AG09309 (cell line): ENCODE measurements at places on chromosomes 1 and 21.

DNA sequence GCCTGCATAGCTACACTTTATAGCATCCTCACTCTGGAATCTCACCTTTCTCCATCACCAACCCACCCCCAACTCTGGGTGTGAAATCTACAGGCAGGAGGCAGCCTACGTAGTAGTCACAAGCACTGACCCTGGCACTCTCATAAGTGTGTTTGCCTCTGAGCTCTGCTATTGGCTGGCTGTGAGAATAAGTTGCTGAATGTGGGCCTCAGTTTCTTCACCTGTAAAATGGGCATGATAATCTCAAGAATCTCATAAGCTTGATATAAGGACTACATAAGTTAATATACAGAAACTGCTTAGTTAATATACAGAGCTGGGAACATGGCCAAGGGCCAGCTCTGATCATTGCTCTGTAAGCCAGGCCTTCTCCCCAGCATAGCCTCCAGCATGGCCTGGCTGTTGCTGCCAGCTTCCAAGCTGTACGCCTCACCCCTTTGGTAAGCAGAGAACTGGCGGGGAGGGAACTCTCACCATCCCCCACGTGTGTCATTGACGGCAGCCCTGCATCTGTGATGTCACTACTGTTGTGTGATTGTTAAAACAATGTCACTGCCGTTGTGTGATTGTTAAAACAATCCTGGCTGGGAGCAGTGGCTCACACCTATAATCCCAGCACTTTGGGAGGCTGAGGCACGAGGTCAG, 53.3 kb downstream of the SYF2 start:
- no peak for DNase-seq

- DNase-seq = no peak
Observed at GRCh38 chr1:26471498-26472319, 531 bp upstream of the HMGN2 start.

GRCh38 chr1:224383218-224383617, 26.5 kb downstream of the CNIH4 start:
- no peak for DNase-seq

- DNase-seq = no peak
Observed at GRCh38 chr1:201666102-201666501, 127.2 kb downstream of the NAV1 start.

DNA sequence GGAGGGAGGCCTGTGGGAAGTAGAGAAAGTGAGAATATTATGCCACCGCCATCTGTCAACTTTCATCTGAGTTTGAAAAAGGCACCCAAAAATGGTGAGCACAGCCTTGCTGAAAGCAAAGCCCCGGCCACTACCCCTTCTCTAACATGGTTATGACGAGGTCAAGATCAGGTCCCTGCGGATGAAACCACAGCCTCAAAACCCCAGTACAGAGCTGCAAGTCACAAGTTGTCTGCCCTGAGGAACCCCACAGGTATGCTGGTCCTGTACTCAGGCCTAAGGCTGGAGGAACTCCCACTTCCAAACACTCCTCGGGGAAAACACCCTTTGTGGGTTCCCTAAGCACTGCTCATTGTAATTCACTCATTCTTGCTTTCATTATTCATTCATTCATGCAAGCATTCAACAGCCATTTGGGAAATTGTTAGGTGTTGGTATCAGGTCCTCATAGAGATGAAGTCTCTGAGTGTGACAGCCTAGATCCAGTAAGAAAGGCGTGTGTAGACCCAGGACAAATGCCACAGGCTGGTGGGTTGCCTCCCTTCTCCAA, 216.6 kb upstream of the EDN2 start:
- no peak for DNase-seq

GRCh38 chr1:89605692-89606091, 27.2 kb upstream of the LRRC8C start:
- DNase-seq = no peak

DNA sequence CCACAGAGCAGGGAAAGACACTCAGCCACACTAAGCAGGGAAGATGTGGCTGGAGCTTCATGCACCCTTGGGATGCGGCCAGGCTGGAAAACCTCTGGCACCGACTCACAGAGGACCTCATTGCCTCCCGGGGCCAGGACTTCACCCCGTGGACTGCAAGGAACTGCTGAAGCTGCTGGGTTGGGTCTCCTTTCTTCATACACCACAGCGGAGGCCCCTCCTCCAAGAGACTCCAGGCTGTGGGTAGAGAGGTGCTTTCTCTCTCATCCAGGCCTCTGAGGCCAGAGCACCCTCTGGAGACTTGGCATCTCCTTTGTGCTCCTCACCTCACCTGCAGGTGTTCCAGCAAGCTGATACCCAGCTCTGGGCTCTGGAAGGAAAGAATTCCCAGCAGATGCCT, 76.0 kb upstream of the EDN2 start:
- no peak for DNase-seq

- DNase-seq = no peak
Observed at GRCh38 chr1:84889437-84889836, 3.6 kb downstream of the LPAR3 start.

DNA sequence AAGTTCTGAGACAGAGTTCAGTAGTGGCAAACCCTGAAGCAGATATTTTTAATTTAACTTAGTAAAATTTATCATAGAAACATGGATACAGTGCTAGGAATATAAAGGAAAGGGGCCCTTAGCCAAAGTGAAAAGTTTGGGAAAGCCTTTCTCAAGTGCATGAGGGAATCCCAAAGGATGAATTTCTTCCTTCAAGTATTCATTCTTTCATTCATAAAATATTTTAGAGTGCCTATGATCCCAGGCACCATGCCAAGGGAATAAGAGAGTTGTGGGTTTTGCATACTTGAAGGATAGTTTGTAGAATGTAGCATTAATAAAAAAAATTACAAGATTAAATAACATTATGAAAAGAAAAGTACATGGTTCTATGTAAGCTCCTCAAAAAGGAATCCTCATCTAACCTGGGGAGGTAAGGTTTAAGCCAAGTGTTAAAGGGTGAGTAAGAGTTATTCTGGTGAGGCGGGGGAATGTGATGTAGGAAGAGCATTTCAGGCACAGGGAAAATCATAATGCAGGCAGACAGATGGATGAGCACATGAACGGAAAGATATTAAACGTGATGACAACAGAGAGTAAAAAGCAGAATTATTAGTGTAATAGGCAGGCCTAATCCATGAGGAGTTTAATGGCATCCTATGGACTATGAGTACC, 40.4 kb upstream of the NTNG1 start:
- DNase-seq = no peak

DNA sequence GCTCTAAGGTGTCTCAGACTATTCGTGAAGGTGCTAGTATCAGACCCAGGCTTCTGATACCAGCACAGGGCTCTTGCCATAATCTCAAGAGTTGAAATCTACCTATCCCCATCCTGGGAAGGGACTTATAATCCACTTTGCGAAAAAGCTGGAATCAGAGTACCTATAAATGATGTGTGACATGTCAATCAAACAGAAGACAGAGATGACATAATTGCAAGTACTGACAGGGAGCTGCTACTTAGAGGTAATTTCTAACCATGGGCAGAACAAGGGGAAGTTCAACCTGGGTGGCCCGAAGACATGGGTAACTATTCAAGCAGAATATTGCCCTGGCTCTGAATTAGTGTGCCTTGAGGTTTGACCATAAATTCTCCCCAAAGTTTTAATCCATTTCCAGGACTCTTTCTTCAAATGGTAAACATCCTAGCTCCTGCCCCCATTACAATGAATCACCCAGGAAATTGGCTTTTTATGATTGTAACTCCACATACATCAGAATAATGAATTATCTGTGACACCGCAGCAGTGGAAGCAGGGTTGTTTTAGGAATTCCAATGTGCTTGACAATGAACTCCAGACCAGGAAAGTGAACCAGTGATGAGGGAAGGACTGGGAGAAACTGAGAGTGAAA, 37.2 kb downstream of the KANK4 start:
- DNase-seq = no peak

GRCh38 chr1:84855168-84855567, 37.8 kb downstream of the LPAR3 start:
- no peak for DNase-seq

DNA sequence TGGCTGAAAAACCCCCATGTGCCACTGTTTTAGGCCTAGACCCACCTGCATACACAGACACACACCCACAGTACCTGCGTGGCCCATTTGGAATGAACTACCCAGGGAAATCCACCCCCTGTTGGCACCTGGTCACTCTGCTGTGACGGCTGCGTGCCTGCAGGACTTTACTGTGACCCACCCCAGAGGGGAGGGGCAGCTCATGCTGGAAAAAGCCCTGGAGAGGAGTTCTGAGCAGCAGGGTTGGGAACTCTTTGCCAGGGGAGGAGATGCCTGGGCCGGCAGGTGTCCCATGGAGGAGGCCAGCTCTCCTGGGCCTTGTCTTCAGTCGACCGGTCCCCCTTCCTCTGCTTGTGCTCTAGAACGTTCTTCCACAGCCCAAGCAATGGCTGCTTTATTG, 87.3 kb upstream of the CSF3R start:
- DNase-seq = no peak

DNA sequence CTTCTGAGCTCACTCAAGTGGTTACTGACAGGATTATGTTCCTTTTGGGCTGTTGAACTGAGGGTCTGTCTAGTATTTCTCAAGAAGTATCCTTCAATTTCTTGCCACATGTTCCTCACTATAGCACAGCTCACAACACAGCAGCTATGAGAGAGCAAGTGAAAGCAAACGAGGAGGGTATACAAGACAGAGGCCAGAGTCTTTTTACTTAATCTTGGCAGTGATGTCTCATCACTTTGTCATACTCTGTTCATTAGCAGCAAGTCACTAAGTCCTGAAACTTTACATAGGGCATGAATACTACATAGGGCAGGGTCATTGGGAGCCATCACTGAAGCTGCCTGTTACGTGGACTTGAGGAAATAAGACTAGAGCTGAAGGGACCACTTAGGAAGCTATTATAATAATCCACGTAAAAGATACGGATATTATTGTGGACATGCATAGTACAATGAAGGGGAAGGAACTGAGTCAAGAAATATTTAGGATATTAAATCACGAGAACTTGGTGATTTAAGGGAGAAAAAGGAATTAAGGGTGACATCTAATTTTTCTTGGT, 63.7 kb downstream of the SLC30A7 start:
- DNase-seq = no peak

DNA sequence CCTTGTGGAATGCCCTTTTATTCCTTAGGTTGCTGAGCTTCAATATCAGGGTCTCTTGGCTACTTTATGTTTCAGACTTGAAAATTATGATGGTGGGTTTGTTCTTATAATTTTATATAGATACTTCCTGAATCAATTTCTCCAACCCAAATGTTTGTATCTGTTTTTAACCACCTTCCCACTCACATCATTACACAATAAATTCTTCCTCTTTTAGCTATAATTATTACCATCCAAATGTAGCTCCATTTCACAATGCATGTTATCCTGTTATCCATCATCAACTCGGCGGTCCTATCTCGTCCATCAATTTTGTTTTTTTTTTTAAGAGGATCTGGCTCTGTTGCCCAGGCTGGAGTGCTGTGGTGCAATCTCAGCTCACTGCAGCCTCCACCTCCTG, 357.6 kb upstream of the ZP4 start:
- DNase-seq = no peak

DNA sequence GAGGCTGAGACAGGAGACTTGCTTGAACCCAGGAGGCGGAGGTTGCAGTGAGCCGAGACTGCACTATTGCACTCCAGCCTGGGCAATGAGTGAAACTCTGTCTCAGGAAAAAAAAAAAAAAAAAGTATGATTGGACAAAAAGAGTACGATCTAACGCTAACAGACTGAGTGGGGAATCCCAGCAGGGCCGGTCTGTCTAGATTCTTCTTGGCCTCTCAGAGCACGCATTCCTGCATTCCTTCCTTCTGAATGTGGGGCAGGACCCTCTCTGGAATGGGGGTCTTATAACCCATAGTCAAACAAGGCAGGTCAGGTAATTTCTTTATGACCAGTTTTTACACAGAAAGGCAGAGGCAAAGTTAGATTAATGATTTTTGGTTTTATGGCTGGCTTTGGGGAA, 92.0 kb upstream of the PPM1J start:
- no peak for DNase-seq
